ENCODE measurements at places on chromosomes 5 and 9.

GRCh38 chr9:27437652-27438373 is 86.3 kb upstream of the IFNK start:
- no peak for DNase-seq

- DNase-seq: no peak
These were observed 35.9 kb downstream of the TGFBR1 start for GRCh38 chr9:99140685-99141314.

DNA sequence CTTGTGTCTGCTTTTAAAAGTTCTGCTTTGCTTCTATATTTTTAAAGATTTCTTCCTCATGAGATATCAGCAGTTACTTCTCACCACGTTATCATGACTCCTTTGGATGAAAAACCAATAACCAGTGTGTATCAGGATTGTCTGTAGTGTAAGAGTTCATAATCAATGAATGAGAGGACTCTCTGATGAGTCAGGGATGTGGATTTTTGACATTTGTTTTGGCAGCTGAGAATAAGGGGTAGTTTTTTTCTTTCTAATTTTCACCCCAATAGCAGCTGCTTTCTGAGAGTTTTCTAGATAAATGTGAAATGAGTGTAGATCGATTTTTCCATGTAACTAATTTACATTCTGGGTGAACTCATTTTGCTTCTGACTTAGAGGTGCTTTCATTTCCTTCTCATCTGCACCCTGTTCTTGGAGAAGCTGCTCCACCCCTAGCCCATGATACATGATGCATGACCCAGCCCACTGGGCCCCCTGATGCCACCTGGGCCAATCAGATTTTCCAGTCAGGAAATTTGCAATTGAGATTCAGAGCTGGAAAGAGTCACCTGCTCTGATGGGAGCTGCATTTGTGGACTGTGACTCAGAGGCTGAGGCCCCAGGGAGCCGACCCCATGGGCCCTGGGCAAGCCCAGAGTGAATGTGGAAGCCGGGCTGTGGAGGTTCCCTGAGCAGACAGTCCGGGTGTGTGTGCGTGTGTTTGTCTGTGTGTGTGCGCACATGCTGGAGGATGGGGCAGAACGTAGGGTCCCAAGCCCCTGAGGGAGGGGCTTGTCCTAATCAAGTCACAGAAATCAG is 159.3 kb downstream of the RGS3 start:
- peak; percentile 89 for DNase-seq

- DNase-seq: no peak
These were observed 45.7 kb upstream of the TGFBR1 start for GRCh38 chr9:99058964-99059921.

DNA sequence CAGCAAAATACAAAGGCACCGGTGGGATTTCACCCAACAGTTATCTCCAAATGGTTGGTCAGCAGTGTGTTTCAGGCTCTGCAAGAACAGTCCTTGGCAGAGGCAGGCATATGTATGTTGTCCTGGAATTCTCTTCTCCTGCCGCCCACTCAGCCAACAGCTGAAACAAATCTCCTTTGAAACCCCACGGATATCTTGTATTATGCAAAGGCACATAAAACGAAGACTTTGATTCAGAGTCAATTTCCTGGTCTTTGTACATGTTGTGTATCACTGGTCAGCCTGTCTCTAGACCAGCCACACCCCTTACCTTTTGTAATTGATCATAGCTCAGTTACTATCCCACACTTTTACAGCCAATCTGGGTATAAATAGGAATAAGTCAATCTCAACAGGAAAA is 29.2 kb downstream of the FREM1 start:
- DNase-seq: no peak

DNA sequence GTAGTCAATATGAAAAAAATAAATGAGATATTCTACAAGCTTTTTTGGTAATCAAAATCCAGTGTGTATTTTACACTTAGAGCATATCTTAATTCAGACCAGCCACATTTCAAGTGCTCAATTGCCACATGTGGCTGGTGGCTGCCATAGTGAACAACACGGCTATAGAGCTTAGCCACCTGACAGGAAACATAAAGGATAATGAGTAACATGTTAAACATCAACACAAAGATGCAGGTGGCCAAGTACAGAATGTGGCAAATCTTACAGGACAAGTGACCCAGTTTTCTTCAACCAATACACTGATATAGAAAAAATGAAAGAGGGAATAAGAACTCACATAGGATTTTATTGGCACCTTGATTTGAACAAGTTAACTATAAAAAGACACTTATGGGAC is 61.4 kb downstream of the KIF24 start:
- no peak for DNase-seq

GRCh38 chr9:37656936-37657335 is 6.2 kb downstream of the FRMPD1 start:
- no peak for DNase-seq

- no peak for DNase-seq
These were observed 41.6 kb downstream of the MYO10 start for GRCh38 chr5:16894236-16895057.

GRCh38 chr5:175813943-175814630 is 57.3 kb upstream of the CPLX2 start:
- no peak for DNase-seq

- DNase-seq: no peak
These were observed 149.6 kb upstream of the ATP10B start for GRCh38 chr5:161001604-161002003.

GRCh38 chr5:566636-567309 is 42.5 kb upstream of the SLC9A3 start:
- no peak for DNase-seq

- DNase-seq: no peak
These were observed 112.0 kb upstream of the TBC1D2 start for GRCh38 chr9:98367371-98367900.

- DNase-seq: no peak
These were observed 5.0 kb upstream of the CXXC5 start for GRCh38 chr5:139642891-139643871.

DNA sequence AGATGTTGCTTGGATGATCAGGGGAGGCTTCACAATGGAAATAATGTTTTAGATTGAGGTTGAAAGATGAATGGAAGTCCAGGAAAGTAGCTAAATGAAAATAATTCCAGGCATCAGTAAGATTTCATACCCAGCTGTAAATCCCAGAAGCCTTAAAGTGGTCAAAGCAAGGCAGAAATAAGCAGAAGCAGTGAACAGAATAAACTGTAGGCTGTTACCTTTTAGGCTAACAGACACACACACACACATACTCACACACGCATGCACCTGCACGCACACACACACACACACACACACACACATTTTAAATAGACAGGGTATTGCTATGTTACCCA is 175.3 kb downstream of the WDR70 start:
- DNase-seq: no peak

DNA sequence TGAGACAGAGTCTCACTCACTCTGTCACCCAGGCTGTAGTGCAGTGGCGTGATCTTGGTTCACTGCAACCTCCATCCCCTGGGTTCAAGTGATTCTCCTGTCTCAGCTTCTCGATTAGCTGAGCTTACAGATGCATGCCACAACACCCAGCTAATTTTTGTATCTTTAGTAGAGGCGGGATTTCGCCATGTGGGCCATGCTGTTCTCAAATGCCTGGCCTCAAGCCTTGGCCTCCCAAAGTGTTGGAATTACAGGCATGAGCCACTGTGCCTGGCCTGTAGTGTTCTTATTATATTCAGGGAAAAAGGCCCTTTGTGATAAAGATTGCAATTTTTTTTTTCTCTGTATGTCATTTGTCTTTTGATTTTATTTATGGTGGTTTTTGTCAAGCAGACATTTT is 24.0 kb upstream of the MCCC2 start:
- DNase-seq: no peak

DNA sequence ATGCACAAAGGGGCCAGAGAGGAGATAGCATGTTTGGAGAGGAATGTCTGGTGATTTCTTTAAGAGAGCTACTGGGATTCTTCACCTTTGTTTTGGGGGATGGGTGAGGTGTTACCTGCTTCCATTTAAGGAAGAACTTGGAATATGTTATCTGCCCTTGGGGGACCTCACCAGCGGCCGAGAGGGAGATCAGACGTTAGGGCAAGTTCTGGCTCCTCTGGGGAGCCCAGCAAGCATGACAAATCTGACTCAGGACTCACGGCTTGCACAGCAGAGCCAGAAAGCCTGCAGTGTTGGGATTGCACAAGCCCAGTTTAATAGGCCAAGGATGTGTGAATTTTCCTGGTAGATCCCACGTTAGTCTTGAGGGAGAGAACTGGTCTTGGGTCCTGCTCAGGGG is 40.3 kb downstream of the SLC28A3 start:
- no peak for DNase-seq

DNA sequence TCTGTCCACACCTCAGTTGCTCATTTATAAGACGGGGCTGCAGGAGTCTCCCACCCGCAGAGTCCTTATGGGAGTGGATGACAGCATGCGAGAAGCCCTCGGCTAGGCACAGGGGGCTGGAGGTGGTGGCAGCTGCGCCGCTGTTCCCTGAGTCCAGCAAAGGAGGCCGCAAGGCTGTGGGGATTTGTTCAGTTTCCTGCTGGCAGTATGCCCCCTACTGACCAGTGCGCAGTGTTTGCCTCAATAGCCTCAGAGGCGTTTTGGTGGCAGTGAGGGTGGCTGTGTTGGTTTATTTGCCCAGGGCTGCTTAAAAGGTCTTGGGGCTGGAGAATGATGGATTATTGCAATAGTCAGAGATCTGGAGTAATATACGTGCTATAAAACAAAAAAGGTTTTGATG is 176.3 kb upstream of the OTULINL start:
- DNase-seq: no peak

GRCh38 chr9:138119202-138120027 is 241.8 kb downstream of the CACNA1B start:
- DNase-seq: no peak

DNA sequence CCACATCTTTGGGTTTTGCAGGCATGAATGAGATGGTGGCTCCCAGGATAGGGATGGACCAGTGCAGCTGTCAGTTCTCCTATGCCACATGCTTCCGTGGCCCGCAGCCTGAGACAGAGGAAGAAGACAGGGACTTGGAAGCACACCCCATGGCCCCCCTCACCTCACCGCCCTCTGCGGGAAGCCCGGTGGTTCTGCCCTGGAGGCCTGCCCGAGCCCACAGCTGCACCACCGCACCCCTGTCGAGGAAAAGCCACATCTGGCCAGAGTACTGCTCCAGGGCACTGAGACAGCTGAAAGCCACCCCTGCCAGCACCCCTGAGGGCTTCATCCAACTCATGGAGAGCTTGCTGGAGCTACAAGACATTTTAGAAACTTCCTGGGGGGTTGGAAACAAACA is 7.6 kb upstream of the TRMT10B start:
- DNase-seq: no peak

- DNase-seq: no peak
These were observed 16.8 kb downstream of the ANXA1 start for GRCh38 chr9:73168298-73168934.

- DNase-seq: no peak
These were observed 45.2 kb upstream of the PITX1 start for GRCh38 chr5:135079099-135079681.

DNA sequence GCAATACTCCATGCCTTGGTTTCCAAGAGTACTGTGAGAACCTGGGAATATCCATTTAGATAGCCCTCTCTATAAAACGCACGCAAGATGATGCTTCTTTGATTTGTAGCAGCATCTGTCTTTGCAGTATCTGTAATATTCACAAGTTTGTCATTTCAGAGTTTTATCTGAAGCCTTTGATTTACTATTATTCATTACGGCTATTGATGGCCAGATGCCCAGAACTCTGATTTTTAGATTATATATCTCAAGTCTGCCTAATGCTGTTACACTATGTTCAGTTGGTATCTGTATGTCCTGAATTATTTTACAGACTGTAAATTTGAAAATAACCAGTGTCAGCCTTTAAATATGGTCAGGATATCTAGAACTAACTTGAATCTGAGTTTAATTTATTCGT is 233.3 kb downstream of the FAM170A start:
- DNase-seq: no peak

DNA sequence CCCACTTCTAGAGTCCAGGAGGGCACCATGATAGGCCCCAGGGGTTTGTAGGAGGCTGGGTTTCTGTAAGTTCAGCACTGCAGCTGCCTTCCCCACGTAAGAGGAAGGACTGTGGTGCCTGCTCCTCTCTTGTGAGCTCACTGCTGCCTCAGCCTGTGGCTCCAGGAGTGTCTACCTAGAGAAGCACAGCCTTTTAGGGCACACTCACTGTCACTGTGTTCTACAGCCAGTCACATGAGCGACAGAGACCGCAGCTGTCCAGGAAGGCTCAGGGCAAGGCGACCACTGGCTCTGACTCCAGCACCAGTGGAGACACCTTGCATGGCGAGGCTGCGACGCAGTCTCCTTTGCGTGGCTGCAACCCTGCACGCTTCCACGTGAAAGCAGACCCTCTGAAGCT is 72.8 kb downstream of the OTULIN start:
- DNase-seq: no peak

DNA sequence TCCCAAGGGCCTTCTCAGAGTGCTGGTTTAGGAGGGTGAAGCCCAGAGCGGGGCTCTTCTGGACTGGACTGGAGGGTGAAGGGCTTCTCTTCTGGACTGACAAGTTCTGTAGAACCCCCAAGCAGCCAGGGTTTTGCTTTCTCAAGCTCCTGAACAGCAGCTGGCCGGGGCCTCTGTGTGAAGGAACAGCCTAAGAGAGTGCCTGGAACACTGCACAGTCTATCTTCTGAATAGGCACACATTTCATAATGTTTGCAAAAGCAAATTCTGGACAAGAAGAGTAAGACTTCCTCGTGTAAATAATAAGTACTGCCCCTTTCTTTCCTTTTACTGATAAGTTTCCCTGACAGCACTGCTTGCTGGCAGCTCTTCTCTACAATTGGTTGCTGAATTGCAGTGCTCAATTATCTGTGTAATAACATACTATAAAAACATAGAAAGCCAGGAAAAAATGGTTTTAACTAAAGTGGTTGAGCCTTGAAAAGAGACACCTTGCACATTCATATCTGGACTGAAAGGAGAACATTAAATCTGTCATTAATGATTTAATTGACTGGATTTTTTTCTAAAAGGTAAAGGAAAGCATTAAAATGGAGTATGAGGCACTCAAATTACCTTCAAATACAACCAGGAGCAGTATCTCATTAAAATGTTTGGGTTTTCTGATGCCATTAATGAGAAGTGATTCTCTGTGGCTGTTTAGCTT is 20.5 kb downstream of the MAST4 start:
- no peak for DNase-seq

GRCh38 chr9:107639426-107639825 is 149.9 kb upstream of the KLF4 start:
- no peak for DNase-seq

DNA sequence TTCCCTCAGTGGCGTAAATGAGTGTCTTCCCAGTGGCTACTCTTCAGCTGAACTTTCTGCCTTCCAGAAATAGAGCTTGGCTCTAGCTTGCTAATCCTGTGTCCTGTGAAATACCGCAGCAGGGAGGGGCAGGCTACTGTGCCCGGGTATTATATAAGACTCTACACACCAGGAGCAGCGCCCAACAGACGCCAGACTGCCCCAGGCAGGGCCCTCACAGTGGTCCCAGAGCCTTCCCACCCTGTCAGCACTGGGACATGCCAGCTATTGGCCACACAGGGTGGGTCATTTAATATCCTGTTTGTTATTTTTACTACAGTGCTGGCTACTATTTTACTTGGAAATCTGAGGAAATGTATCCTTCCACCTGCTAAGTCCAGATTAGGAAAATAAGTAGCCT is 121.0 kb downstream of the FEM1C start:
- no peak for DNase-seq

- no peak for DNase-seq
These were observed 73.2 kb upstream of the PIP5K1B start for GRCh38 chr9:68631811-68632210.

- DNase-seq: no peak
These were observed 22.3 kb downstream of the LIFR start for GRCh38 chr5:38534156-38534453.

All from stimulated activated CD8-positive, alpha-beta memory T cell treated with anti-CD3 and anti-CD28 coated beads, Interleukin-7, amount 100 ng/mL, for 48 hours (primary cell).